ENCODE measurements at places on chromosomes 11 and 22. TPM values are rescaled to one million over a fixed set of nuclear protein-coding genes. Genes with fewer than 3 reads are reported as not detected.

SNU13 gene
- 136 TPM for total RNA-seq

NCF4 gene
- not detected for total RNA-seq

PHOX2A gene
- not detected for total RNA-seq

GPR152 gene
- total RNA-seq: not detected

DRICH1 gene
- total RNA-seq: not detected

PLEKHA7 gene
- 0.03 TPM for total RNA-seq

CYTH4 gene
- not detected for total RNA-seq

TNKS1BP1 gene
- total RNA-seq: 70.9 TPM

KCNQ1 gene
- total RNA-seq: not detected

P2RY6 gene
- 0.08 TPM for total RNA-seq

GGTLC2 gene
- not detected for total RNA-seq

SLC22A12 gene
- total RNA-seq: not detected

ZNF280A gene
- total RNA-seq: 1.9 TPM

DLG2 gene
- 12.1 TPM for total RNA-seq

EIF1AD gene
- total RNA-seq: 55.1 TPM

HPS4 gene
- total RNA-seq: 28.1 TPM

RFPL1 gene
- total RNA-seq: not detected

Data from SJCRH30 (cell line).